ENCODE measurements at places on chromosomes 7 and 10.

DNA sequence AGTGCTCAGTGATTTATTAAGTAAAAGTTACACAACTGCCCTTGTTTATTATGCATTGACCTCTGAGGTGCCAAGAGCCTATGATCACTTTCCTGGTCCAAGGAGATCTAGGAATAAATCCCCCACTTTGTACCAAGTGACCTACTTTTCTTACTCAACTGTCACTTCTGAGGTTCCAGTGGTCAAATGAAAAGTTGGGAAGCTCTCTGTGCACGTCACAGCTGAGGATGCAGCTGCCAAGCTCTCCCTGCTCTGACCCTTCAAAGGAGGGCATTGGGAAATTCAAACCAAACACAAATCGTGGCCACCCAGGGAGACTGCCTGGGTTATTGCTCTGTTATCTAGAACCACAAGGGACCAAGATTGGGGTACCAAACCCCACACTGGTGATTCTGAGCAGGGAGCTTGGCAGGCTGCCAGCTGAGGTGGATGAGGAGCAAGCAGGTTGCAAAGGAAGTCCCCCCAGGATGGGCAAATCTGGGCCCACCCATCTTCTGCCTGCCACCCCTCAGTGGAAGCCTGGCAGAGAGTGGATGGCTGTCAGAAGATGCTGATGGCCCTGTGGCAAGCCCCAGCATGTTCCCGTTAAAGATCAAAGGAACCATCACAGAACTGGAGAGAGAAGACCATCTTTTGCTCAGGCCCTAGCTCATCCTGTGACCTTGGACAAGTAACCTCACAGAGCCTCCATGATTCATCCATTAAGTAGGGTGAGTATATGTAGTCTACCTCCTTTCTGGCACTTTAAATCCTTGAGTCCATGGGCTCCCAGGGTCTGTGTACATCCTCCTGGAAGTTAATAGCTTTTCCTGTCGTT is 106.8 kb downstream of the PPP1R3C start:
- DNase-seq: no peak

DNA sequence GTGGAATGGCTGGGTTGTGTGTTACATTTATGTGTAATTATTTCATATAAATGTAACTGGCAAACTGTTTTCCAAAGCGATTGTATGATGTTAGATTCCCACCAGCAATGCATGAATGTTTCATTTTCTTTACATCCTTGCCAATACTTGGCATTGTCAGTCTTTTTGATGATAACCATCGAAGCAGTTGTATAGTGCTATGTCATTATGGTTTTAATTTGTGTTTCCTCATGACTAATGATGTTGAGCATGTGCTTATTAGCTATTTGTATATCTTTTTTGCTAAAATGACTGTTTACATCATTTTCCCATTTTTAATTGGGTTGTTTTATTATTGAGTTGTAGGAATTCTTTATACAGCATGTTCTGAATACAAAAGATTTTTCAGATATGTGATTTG is 22.3 kb downstream of the AHCYL2 start:
- no peak for DNase-seq

- no peak for DNase-seq
These were observed 190.9 kb upstream of the PPP1R3A start for GRCh38 chr7:114109721-114110120.

GRCh38 chr7:91089382-91089963 is 174.8 kb upstream of the FZD1 start:
- DNase-seq: no peak
